ENCODE measurements at places on chromosomes 7 and 10.

- no peak for DNase-seq
Observed at GRCh38 chr7:155569681-155570080, 23.3 kb upstream of the CNPY1 start.

GRCh38 chr10:102120991-102121738 is 997 bp upstream of the LDB1 start:
- DNase-seq: no peak

DNA sequence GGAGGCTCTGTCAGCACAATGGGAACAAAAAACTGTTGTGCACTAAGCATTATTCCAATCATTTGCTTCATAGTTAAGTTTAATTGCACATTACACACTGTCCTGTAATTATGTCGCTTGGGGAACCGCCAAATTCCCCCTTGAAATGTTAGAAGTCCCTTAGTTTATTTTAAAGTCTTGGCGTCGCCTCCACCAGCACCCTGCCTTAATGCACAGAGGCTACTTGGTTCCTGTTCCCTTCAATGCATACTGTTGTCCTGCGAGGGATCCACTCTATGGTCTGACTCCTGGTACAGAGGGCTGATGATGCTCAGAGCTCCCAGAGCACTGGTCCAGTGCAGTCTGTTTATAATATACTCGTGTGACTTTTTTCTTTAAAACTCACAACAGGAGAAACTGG is 330.7 kb downstream of the ELMO1 start:
- DNase-seq: no peak

- peak; percentile 45 for DNase-seq
Observed at GRCh38 chr10:62681211-62681940, 123.1 kb upstream of the ADO start.

DNA sequence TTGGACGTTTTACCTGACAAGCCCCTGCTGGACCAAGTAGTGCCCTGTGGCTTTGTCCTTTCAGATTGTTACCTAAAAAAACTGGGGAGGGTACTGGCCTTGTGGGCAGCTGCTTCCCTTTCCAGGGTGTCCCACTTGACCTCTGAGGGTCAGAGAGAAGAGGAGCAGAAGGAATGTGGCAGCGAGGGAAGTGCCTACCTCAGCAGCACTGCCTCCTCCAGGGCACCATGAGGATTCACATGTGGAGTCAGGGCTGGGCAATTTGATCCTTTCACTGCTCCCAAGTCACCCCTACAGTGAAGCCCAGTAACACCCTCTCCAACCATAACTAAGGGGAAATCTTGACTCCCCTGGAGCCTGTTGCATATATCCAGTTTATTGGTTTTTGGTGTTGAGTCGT is 64.6 kb downstream of the ITGB1 start:
- DNase-seq: no peak

GRCh38 chr10:102555781-102556328 is 52.1 kb downstream of the SUFU start:
- DNase-seq: no peak
